Stimulated activated naive CD8-positive, alpha-beta T cell treated with anti-CD3 and anti-CD28 coated beads, Interleukin-15, Interleukin-2, amounts not matched to agents 100 U/mL and 50 U/mL, for 24 hours (primary cell): ENCODE measurements at places on chromosomes 7 and 10.
A peak's percentile ranks its signal among the peaks of the same experiment; 100 is the strongest.

- peak; percentile 45 for DNase-seq
Observed at GRCh38 chr7:80135309-80136104, 876 bp downstream of the GNAI1 start.

- DNase-seq = no peak
Observed at GRCh38 chr10:77724820-77725219, 87.2 kb upstream of the KCNMA1 start.

- no peak for DNase-seq
Observed at GRCh38 chr10:49220031-49220430, 31.8 kb upstream of the TMEM273 start.

- no peak for DNase-seq
Observed at GRCh38 chr7:130667593-130668257, 823 bp downstream of the COPG2 start.

GRCh38 chr10:20909801-20910200 lies 12.7 kb upstream of the NEBL start:
- DNase-seq = no peak

GRCh38 chr7:94251-94801 lies 98.0 kb upstream of the FAM20C start:
- DNase-seq = no peak

- no peak for DNase-seq
Observed at GRCh38 chr7:121094829-121095228, 106.3 kb downstream of the CPED1 start.

- DNase-seq = no peak
Observed at GRCh38 chr10:99619090-99619800, 994 bp downstream of the SLC25A28 start.

DNA sequence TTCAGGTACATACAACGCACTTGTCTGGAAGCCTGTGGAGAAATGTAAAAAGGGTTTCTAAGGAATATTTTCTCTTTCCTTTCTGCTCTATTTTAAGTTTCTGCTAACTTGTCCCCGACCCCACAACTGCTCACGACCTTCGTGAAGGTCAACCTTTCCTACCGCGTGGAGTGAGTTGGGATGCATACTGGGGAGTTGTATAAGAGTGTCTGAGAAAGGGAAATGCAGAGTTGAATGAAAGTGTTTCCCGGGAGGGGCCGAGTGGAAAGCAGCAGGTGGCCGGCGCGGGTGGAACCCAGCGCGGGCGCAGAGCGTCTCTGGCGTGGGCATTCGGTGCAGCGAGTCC lies 17.9 kb upstream of the ACBD5 start:
- DNase-seq = no peak

DNA sequence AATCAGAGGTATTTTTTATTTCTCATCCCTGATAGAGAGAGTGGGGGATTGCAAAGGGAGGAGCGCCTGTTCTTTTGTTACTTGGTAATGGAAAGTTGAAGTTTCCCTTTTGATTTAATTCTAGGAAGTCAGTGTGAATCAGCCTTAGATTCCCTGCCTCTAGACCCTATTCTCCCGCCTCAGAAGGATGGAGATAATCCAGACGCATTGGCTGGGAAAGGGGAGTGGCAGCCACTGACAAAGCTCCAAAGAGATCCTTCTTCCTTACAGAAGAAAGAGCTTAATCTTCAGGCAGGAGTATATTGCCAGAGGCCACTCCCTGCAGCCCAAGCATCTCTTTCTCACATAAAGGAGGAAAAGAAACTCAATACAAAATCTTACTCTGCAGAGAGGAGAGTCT lies 122.3 kb upstream of the GALNT17 start:
- DNase-seq = no peak

- DNase-seq = no peak
Observed at GRCh38 chr10:3720228-3721019, 64.6 kb downstream of the KLF6 start.

DNA sequence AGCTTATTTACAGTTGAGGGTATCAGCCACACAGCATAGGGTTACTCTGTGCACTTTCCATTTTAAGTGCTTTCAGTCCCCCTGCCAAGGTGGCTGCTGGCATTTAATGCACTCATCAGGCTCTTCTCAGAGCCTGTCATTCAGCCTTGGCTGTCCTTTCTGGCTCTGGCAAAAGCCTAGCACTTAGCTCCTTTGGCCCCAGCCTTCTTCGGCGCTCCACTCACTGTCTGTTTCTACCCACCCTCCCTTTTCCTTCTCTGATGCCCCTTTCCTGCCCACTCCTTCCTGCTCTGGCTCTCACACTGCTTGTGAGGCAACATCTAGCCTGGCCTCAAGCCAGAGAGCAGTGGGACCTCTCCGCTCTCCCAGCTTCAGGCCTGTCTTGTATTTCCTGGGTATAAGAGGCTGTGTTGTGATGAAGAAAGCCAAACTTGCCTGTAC lies 60.2 kb downstream of the WIPF3 start:
- no peak for DNase-seq
